ENCODE measurements at places on chromosomes 11 and 22.

DNA sequence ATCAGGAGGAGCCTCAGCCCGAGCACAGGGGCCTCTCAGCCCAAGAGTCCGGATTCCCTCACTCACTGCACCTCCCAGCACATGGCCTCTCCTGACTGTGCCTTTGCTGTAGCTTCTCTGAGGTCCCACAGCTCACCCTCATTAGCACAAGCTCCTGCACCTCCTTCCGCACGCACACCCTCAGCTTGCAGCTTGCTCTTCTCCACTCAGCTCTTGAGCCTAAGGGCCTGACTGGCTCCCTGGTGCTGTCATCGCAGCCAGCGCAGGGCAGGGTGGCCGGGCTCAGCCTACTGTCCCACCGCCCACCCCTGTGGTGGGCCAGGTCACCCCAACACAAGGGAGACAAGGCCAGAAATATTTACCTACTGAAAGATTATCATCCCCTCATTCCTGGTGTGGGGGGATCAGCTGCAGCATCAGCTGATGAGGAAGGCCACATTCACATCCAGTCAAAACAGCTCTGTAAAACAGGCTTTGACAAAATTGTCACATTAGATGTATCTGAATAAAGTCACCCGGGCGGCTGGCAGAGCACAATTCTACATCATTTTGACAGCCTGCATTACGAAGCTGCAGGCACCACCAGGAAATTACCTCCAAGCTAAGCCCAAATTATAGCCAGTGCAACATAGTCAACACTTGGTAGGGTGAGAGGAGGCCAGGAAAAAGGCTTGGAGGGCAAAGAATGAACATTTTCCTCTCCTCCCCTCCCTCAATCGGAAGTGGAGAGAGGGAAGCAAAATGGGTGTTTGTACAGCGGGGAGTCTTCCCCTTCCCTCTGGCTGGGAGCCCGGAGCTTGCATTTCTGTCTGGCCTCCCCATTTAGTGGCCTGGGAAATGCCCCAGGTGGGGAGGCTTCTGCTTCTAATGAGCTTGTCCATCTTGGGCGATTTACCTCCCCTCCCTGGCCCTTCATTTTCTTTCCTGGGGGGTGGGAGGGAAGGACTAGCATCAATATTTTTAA lies 29.5 kb upstream of the IGSF9B start:
- no peak for DNase-seq

DNA sequence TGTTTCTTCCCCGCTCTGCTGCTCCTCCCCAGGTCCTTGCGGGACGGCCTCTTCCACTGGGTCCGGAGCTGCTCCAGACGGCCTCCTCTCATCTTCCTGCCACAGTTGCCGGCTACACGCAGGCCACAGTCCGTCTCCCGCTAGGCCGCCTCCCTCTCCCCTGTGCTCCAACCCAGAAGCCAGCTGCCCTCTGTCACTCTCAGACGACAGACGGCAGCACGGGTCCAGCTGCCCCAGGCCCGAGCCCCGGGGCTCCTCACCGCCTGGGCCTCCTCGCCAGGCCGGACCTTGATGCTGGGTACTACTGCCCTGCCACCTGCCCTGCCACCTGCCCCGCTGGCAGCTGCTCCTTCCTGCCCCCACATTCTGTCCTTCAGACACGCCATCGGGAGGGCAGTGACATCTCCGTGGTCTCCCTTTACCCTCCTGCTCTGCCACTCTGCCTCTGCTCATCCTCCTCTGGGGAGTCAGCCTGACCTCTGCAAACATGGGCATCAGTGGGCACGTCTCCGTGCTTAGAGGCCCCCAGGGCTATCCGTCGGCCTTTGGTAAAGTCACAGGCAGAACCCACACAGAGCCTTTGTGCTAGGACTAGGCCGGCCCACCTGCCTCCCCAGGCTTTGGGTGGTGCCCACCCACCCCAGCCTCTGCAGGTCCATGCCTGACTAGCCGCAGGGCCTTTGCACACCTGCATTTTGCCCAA lies 43.1 kb upstream of the TH start:
- peak; percentile 96 for DNase-seq

- peak; percentile 60 for DNase-seq
These were observed 63.6 kb downstream of the NFAM1 start for GRCh38 chr22:42368379-42369249.

- DNase-seq = no peak
These were observed 143.8 kb upstream of the NCAM1 start for GRCh38 chr11:112817376-112817775.

GRCh38 chr11:69609351-69609750 lies 31.6 kb upstream of the CCND1 start:
- no peak for DNase-seq

GRCh38 chr11:47788181-47788580 lies 21.0 kb upstream of the FNBP4 start:
- no peak for DNase-seq

GRCh38 chr11:62430425-62430824 lies 11.6 kb downstream of the SCGB1A1 start:
- no peak for DNase-seq

GRCh38 chr11:106990331-106990730 lies 27.9 kb downstream of the GUCY1A2 start:
- no peak for DNase-seq

DNA sequence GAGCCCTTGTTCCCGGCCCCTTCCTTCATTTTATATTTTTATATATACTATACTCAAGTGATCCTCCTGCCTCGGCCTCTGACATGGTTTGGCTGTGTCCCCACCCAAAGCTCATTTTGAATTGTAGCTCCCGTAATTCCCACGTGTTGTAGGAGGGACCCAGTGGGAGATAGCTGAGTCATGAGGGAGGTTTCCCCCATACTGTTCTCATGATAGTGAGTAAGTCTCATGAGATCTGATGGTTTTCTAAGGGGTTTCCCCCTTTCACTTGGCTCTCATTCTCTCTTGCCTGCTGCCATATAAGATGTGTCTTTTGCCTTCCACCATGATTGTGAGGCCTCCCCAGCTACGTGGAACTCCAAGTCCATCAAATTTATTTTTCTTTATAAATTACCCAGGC lies 7.2 kb upstream of the ZNF280A start:
- no peak for DNase-seq

DNA sequence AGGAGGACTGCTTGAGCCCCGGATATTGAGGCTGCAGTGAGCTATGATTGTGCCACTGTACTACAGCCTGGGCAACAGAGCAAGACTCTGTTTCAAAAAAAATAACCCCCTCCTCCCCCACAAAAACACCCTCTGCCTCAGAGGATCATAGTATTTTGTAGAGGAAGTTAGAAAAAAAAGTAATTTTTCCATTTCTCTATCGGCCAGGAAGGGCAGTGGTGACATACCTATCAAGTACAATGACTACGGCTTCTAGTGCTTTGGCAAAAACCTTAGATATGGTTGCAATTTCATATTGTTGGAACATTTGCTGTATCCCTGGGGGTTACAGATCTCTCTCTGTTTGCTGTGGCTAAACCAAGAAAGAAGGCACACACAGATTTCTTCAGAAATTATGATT lies 28.9 kb downstream of the C2CD3 start:
- DNase-seq = no peak

DNA sequence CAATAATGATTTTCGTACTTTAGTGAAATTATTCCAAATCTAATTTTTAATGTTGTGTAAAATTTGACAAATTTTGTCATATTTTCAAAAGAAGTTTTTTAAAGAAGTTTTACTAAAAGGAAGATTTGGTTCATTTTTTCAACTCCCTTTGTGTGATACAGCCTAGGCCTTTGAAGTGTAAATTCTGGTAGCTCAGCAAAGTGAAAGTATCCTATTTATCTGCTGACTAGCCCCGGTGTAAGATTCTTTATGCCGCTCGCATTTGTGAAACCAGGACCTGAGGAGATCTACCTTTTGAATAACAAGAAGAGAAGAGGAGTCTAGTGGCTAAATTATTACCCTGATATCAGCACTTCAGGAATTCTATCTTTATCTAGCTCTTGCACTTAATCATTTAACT lies 177.4 kb downstream of the JRKL start:
- DNase-seq = peak; percentile 75

- DNase-seq = peak; percentile 22
These were observed 1.1 kb downstream of the EXT2 start for GRCh38 chr11:44096360-44097185.

DNA sequence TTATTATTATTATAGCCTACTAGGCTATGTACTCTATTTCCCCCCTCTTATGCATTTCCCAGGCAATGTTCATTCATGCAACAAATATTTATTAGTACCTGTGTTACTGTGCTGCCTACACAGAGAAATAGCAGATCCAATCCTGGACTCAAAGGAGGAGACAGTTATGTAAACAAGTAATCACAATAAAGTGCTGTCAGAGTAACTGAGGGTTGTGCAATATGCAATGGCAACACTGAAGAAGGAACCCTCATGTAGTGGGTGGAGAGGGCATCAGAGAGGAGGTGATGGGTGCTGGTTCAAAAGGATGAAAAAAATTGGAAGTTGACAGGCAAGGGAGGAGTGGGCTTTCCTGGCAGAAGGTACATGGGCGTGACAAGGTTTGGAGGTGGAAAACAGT lies 886 bp upstream of the P4HA3 start:
- peak; percentile 56 for DNase-seq

GRCh38 chr11:88104408-88104807 lies 70.8 kb downstream of the RAB38 start:
- DNase-seq = peak; percentile 74

DNA sequence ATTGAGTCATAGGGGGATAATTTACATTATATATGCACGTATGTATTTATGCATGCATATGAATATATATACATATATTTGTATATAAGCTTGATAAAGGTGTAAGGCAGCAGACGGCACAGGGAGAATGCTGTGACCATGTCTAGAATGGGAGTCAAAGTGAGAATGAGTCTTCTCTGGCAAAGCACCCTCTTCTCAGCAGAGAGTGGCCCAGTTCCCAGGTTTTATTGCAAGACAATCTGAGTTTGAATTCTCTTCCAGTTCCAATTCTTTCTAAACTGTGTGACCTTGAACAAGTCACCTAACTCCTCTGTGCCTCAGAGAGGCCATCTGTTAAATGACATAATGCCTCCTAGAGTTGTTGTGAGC lies 13.8 kb downstream of the EHF start:
- no peak for DNase-seq

GRCh38 chr11:123645286-123645975 lies 9.0 kb downstream of the SCN3B start:
- no peak for DNase-seq

- no peak for DNase-seq
These were observed 16.8 kb upstream of the CABP7 start for GRCh38 chr22:29702931-29703501.

GRCh38 chr11:9704620-9705019 lies 40.7 kb downstream of the SWAP70 start:
- DNase-seq = no peak

DNA sequence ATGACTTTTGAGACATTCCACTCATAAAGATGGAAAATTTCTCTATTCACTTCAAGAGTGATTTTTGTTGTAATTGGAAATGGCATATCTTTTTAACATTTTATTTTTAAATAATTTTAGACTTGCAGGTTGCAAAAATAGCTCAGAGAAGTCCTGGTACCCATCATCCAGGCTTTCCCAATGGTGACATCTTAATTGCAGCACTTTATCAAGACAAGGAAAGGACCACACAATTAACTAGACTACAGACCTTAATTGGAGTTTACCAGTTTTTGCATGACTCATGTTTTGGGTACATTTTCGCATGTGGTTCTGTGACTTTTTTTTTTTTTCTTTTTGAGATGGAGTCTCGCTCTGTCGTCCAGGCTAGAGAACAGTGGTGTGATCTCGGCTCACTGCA lies 23.0 kb upstream of the MAP6 start:
- no peak for DNase-seq

GRCh38 chr11:117197516-117198456 lies 1.4 kb upstream of the TAGLN start:
- DNase-seq = peak; percentile 17

- no peak for DNase-seq
These were observed 63.6 kb downstream of the PARVG start for GRCh38 chr22:44244265-44244822.

DNA sequence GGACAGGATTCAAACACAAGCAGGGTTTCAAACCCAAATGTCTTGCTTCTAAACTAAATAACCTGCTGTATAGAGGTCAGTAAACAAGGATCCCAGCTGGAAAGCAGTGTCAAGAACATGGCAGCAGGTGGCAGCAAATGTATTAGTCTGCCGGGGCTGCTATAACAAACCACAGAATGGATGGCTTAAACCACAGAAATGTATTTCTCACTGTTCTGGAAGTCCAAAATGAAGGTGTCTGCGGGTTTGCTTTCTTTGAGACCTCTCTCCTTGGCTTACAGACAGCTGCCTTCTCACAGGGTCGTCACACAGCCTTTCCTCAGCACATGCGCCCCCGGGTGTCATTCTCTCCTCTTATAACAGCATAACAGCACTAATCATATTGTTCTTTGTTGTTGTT lies 65.1 kb upstream of the LRRC55 start:
- DNase-seq = peak; percentile 63

DNA sequence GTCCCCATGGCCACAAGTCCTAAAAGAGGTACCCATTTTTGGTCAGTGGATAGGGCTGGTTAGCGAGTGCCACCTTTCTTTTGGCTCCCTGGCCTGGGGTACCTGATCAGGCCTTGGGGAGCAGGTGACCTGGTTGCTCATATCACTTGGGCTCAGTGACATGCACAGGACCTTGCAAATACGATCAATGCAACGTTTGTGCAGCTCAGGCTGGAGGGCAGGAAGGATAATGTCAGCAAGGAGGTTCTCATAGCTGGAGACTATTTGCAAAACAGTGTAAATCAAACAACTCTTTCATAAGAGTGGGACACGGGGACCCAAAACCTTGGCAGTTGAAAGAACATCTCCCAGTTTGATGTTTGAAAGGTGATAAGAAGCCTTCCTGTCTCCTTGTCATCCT lies 127.4 kb upstream of the CADM1 start:
- no peak for DNase-seq

DNA sequence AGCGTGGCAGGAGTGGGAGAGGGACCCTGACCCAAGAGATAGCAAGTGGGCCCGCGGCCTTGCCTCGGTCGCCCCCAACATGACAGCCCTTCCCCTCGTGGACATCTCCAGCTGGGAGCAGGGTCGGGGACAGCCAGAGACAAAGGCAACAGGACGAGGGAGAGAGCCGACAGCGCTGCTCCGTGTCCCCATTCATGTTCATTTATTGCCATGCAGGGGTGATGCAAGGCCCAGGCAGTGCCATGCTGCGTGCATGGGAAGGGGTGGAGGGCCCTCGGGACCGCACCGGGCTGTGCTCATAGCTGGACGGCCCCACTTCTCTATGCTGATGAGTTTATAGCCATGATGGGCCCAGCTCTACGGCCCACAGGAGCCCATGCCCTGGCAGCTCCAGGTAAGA lies 12.7 kb downstream of the MRPL23 start:
- DNase-seq = no peak

GRCh38 chr22:23088199-23088604 lies 17.9 kb downstream of the GNAZ start:
- DNase-seq = peak; percentile 7

- DNase-seq = no peak
These were observed 31.9 kb upstream of the SMIM38 start for GRCh38 chr11:69123593-69124545.

Data from DMS53 (cell line).